Fibroblast of upper back skin (primary cell): ENCODE measurements at places on chromosomes 4 and X.

- no peak for DNase-seq
These were observed 15.5 kb downstream of the MYOZ2 start for GRCh38 chr4:119151161-119151560.

DNA sequence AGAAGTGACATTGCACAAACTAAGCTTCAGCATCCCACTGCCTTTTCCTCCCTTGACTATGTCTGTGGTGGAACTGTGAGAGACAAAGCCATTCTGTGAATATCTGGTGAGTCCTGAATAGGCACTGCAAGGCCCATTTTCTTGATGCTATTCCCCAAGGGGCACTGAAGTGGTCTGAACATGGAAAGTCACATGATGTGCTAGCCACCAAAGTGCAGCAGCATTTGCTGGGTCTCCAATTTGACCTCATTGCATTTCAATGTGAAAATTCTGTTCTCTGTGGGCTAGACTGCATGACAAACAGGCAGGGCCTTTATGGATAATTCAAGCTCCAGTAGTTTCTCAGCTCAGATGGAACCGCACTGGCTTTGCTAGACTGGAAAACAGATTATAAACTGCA is 627.4 kb upstream of the BOD1L1 start:
- DNase-seq = no peak

- peak; percentile 21 for DNase-seq
These were observed 420.3 kb downstream of the MAPK10 start for GRCh38 chr4:85939595-85939994.

DNA sequence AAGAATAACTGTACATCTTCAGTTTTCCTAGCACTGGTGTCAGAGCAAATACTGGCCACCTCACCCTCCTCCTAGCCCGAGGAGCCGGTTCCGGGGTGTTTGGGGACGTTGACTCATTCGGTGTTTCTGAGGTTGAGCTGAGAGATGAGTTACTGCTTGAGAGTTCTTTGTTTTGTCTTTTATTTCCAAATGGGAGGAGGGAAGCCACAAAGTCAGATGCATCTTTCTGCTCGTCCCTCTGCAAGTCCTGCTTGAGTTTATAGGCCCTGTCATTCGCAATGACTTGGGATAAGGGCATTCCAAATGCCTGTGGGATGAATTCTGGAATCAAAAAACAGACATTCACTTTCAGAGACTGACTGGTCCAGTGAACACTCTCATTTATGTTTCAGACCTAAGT is 77.5 kb downstream of the HCCS start:
- DNase-seq = peak; percentile 66

DNA sequence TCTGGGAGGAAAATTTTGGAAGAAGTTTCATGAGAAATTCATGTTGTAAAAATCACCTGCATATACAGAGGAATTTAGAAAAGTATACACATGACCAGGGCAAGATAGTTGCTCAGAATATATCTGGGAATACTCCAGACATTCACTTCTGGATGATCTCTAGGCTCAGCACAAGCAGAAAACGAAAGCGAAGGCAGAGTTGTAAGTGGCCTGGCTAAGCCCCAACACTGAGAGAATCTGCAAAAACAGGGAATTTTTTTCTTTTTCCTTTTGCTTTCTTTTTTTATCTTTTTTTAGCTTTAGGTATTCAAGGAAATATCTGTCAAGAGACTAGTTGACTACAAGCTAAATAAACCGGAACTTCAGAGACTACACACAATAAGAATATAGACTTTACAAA is 207.2 kb downstream of the FGF13 start:
- no peak for DNase-seq

DNA sequence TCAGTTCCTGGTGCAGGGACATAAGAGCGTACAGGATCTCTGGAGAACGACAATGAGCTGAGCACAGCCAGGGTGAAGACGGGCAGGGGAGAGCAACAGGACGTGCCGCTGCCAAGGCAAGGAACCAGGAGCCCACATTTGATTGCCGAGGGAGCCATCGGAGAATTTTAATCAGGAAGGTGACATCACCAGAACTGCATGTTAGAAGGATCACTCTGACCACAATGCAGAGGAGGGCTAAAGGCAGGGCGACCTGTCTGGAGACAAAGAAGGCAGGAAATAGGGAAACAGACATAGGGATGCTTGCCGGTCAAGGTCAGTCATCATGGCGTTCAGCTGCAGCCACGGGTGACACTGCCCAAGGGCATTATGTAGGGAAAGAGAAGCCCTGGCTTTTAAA is 81.4 kb downstream of the RBM47 start:
- peak; percentile 27 for DNase-seq

- DNase-seq = peak; percentile 37
These were observed 738.6 kb downstream of the PCDH7 start for GRCh38 chr4:31458813-31459212.

DNA sequence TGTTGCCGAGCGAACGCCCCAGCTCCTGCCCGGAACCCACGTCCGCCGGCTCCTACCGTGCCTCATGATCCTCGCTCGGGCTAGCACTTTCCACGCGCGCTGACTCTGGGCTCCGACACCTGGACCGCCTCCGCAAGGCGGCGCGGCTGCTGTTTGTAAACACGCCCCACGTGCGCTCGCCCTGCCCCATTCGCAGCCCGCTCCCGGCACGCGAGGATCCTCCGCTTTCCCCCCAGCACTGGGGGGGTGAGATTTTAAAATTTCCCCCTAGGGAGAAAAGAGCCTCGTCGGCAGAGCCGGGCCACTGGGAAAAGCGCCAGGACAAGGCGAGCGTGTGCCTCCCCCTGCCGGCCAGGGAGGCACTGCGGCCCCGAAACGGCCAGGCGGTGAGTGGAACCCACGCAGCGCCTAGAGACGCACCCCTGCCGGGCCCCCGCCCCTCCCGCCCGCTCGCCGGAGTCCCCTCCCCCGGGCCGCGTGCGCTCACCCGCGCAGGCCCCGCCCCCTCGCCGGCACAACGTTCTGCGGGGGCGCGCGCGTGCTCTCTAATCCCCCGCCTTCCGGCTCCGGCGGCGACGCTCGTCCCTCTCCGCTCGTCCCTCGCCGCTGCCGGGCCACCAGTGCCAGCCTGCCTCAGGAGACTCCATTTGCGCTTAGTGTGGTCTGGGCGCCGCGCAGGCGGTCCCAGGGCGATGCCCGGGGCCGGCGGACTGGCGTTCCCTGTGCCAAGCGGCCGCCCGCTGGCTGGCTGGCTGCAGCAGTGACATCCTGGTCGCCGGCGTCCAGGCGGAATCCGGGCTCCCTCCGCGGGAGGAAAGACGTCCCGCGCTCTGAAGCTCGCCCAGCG is at the start of gene TIGD2:
Gene TIGD2, plus strand, starts transcription at position 548 of the 847 bp plus-strand sequence. CDS start 1,442 bp downstream, outside the sequence.
- DNase-seq = peak; percentile 87

- DNase-seq = peak; percentile 82
These were observed 247.1 kb downstream of the BCOR start for GRCh38 chrX:39850630-39851152.

GRCh38 chrX:118983513-118983912 is 9.1 kb downstream of the LONRF3 start:
- DNase-seq = no peak

GRCh38 chrX:41386222-41386990 is 52.4 kb downstream of the DDX3X start:
- no peak for DNase-seq

DNA sequence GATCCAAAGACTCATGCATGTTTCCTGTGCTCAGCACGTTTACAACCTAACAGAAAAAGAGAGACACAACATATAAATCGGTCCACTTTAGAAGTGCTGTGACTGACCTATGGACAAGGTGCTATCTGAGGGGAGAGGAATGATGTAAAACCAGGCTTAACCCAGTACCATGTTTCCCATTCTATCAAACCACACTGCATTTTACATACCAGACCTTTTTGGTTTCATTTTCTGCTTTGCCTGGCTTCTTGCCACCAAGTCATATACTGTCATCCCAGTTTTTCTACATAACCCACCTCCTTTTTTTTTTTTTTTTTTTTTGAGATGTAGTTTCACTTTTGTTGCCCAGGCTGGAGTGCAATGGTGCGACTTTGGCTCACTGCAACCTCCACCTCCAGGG is 82.2 kb downstream of the KLF8 start:
- no peak for DNase-seq

GRCh38 chr4:103498161-103499070 is 221.4 kb downstream of the TACR3 start:
- DNase-seq = peak; percentile 86

DNA sequence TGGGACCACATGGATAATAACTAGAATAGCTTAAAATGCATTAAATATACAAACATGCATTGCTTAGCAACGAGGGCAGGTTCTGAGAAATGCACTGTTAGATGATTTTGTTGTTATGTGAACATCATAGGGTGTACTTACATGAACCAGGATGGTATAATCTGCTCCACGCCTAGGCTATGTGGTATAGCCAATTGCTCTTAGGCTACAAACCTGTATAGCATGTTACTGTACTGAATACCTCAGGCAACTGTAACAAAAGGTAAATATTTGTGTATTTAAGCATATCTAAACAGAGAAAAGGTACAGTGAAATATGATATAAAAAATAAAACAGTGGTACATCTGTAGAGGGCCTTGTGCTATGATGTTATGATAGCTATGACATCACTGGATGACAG is 169.2 kb upstream of the IL15 start:
- DNase-seq = no peak

GRCh38 chr4:24094726-24095125 is 204.9 kb upstream of the PPARGC1A start:
- DNase-seq = peak; percentile 41

DNA sequence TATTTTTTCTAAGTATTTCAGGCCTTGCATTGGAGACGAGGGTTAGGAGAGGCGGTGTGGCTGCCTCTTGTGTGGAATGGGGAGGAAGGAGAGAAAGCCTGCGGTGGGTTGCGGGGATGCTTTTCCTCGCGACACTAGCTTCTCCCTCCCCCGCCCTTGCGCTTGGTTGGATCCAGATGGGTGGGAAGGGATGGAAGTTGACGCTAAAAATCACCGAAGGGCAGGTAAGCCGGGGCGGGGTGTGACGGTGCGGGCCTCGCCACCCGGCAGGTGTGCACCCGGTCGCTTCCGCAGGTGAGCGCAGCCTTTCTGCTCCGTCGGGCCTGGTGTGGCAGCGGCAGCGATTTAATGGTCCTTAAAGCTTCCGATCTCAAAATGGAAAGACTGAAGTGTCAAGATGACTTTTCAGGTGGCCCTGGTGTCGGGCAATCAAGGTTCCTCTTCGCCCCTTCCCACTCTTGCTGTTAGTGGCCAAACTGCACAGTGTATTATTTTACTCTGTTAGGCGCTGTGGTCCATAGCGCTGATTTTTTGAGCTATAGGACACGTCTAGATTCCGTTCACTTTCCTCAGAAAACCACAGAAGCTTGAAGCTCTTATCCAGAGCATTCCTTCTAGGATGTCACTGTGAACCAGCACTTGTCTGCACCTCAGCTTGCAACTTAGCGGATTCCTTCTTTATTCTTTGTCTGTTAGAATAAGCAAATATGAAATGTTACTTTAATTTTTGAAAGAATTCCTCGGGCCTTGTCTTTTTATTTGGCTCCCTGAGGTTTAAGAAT is 765 bp downstream of the ENOPH1 start:
- peak; percentile 31 for DNase-seq

- DNase-seq = no peak
These were observed 4.1 kb downstream of the MSANTD1 start for GRCh38 chr4:3252831-3253641.

- no peak for DNase-seq
These were observed 230.7 kb downstream of the NR3C2 start for GRCh38 chr4:148211533-148211932.

DNA sequence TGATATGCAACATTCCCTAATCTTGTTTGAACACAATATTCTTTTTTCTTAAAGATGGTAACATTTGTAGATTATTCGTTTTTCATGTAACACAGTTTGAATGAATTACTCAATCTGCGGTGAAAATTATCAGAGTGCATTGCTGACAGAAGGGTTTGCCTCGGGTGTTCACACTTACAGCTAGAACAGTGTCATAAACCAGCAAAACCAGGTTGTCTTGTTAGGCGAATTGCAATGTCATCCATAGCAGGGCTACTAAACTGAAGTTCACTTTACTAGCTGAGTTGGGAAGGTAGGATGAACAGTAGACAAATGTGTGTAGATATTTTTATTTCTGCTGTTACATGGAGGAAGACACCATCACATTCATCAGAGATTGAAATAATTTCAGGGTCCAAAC is 98.9 kb downstream of the SLC39A8 start:
- no peak for DNase-seq

DNA sequence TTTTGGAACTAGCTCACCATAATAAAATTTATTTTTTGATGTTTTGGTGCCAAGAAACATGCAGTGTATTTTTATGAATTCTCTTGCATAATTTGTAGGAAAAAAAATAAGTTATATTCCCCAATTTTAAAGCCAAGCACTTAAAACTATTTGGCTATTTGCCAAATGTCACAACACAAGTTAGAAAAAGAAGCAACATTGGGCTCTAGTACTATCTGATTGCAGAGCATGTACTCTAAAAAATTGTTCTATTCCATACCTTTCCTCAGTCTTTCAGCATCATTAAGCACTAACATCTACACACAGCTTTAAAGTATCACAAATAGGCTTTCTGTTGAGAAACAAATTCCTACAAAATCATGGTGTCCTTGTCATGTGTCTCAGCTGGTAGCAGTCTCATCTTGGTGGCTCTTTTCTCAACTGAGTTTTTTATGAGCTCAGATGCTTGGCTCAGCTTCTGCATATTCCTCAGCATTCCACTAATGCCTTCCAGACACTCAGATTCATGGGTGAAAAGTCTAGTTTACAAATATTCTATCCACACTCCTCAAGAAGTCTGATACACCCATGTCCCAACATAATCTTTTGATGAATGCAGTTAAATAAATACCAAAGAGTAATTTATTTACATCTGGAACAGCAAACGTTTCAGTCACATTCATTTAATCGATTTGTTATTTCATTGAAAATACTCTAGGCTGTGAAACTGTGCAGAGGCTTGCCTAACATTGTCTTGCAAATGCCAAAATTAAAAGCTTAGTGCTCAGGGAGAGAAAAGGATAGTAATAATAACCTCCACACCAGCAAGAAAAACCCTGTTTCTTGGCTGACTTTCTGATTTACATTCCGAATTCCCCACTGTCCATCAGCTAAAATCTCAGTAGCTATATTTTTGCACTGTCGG is 2209.9 kb downstream of the PCDH7 start:
- DNase-seq = peak; percentile 0

GRCh38 chrX:23952984-23953907 is 45.4 kb downstream of the CXorf58 start:
- DNase-seq = no peak

DNA sequence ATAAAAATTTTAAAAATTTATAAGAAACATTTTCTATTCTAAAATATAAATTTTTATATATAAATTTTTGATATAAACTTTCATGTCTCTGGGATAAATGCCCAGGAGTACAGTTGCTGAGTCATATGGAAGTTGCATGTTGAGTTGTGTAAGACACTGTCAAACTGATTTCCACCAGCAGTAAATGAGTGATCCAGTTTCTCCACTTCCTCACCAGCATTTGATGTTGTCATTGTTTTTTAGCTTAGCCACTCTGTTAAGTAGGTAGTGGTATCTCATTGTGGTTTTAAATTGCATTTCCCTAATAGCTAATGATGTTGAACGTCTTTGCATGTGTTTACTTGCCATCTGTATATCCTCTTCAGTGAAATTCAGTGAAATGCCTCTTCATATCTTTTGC is 66.5 kb downstream of the MAMLD1 start:
- DNase-seq = peak; percentile 60
